ENCODE measurements at places on chromosomes 5 and 9.
A peak's percentile ranks its signal among the peaks of the same experiment; 100 is the strongest.

- DNase-seq = no peak
These were observed 9.7 kb upstream of the C9orf152 start for GRCh38 chr9:110217656-110218099.

DNA sequence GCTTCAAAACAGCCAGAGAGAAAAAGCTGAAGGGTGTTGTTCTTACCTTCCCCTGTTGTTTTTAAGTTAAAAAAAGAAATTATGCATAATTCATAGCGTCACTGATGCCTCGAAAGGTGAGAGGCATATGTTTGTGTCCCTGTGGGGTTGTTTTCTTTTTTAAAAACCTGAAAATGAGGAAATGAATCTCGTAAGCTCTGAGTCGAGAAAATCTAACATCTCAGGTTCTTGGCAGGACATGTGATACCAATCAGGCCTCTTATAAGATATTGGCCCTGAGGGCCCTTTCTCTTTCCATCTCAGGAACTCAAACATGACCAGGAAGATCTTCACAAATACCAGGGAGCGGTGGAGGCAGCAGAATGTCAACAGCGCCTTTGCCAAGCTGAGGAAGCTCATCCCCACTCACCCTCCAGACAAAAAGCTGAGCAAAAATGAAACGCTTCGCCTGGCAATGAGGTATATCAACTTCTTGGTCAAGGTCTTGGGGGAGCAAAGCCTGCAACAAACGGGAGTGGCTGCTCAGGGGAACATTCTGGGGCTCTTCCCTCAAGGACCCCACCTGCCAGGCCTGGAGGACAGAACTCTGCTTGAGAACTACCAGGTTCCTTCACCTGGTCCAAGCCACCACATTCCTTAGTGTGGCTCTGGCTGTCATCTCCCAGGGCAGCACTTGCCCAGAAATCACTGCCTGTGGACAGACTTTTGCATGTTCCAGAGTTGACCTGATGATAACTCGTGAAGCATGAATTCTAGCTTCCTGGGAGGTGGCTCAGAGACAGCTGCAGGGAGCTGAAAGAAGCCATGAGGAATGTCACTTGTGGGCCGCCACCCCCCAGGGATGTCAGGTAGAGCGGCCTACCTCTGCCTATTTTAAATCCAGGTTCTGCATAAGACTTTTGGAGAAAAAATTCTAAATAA, at the start of gene TAL2:
TAL2 (plus strand) TSS at position 274 of the 921 bp plus-strand sequence; CDS start at position 314, 40 bp downstream.
- DNase-seq = no peak

GRCh38 chr5:79517601-79518000, 3.7 kb upstream of the HOMER1 start:
- no peak for DNase-seq

DNA sequence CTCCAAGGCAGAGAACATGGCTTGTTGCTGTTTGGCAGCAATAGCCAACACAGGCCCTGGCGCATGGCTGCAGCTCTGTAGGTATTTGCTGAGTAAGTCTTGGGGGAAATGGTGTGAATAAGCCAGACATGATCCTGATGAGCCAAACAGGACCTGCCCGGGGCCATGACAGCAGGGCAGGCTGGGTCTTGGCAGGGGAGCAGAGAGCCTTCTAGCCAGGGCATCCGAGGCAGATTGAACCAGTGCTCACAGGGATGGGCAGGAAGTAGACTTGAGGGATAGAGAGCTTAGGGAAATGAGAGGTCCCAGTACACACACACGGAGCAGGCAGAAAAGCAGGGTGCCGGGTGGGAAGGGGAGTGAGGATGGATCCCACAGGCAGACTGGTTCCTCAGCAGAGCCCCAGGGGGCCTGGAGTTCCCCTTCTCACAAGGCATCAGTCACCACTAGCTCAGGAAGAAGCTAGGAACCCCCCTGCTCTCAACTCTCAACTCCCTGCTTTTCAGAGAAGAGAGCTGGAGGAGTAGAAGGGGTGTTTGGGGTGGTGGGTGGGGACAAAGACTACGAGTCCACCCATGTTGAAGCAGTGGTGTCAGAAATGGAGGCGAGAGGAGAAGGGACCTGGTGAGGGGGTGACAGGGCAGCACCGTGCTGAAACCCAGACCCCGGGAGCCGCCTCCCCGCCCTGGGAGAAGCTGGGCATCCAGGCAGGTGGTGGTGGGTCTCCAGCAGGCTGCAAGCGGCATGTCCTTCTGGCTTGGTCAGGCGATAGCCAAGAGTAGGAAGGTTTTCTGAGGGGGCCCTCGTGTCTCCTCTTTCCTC, 111.1 kb downstream of the RGS3 start:
- DNase-seq = no peak

- DNase-seq = no peak
These were observed 67.2 kb downstream of the PSD2 start for GRCh38 chr5:139862803-139863202.

DNA sequence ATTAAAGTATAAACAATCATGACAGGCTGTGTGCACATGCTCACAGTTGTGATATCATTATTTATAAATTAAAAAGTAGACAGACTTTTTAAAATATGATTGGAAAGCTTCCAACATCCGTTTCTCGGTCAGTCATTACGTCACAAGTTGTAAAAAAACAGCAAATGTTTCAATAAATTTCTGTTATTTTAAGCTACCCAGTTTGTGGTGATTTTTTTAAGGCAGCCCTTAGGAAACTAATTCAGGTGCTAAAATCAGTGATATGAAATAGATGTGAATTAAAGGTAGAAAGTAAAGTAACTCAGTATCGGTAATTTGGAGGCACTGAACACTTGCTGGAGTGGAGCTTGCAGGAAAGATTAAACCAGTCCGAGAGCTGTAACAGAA, 1.2 kb downstream of the CCNH start:
- DNase-seq = no peak

- DNase-seq = no peak
These were observed 11.1 kb upstream of the PAIP1 start for GRCh38 chr5:43567967-43568366.

DNA sequence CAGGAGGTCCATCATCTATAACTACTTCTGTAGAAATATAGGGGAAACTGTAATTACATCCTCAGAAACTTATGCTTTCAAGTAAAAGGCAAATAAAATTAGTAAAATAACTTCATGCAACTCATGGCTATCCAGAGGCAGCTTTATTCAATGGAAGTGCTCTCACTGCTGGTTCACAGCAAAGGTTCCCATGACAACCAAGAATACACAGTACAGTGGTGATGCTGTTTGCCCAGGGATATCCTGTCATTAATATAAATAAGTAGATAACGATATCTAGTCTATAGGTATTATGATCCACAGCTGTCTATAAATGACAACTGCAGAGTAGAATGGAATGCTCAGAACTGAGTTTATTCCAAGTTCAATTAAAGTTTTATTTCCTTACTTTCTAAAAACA, 390.3 kb downstream of the PDE4D start:
- DNase-seq = no peak

DNA sequence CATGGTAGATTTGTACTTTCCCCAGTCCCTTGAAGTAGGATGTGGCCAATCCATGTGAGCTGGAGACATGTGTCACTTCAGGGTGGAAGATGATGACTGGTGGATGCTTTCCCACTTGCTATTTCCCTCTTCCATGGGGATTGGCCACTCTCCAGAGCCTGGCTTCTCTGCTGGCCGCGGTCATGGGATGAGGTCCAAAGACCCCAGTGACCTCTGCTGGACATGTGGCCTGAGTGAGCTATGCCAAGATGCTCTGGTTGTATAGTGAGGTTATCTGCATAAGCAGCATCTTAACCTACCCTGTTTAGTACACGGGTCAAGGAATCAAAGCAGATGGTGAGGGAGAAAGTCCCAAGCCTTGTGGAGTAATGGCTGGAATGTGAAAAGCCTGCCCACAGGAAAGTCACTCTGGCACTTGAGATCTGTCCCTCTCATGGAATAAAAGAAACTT, 47.1 kb downstream of the SH3PXD2B start:
- DNase-seq = peak; percentile 34

- no peak for DNase-seq
These were observed 35.9 kb upstream of the HRH2 start for GRCh38 chr5:175621971-175622370.

GRCh38 chr9:37449862-37450632, 15.2 kb downstream of the ZBTB5 start:
- peak; percentile 63 for DNase-seq

DNA sequence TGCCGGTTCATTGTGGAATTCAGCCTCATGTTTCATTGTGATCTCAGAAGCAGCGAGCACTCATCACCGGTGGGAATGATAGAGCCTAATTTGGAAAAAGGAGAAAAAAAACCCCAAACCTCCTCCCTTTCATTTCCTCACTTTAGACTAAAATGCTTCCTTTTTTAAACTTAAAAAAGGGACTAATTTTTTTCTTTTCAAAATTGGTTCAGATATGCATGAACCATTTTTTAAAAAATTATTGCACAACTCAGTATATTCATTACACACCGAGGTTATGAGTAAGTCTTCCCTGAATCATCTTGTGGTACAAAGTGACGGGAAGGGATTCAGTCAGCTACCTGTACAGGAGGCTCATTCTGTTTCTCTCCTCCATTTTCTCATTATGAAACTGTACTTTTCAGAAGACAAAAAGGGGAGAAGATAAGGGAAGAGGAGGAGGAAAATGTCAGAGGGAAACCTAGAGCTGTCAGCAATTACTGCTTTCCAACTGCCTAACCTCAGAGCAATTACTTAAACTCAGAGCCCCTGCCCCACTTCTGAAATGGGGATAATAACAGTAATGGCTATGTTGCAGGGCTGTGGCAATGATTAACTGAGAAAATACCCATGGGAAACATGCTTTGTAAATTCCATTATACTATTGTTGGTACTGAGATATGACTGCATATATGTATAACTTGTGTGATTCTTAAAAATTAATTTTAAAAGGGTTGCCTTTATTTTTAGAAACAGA, 24.0 kb downstream of the GALNT10 start:
- DNase-seq = no peak

DNA sequence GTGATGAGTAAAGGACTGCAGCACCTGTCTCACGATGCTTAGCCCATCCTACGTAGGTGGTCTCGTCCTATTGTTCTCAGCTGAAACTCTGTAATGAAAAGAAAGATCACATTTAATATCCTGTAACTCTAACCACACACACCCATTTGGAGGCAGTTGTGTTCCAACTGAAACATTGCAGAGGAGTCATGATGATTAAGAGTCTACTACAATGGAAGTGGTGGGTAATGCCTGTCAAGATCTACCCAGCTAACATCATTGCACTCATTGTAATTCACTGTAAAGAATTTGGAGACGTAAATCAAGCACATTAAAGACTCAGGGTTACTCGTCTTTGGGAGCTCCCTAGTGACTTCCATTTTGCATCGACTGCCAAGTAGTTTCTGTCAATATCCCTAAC, 106.0 kb upstream of the PTPN3 start:
- no peak for DNase-seq

- no peak for DNase-seq
These were observed 399.0 kb downstream of the MED10 start for GRCh38 chr5:5979377-5979760.

DNA sequence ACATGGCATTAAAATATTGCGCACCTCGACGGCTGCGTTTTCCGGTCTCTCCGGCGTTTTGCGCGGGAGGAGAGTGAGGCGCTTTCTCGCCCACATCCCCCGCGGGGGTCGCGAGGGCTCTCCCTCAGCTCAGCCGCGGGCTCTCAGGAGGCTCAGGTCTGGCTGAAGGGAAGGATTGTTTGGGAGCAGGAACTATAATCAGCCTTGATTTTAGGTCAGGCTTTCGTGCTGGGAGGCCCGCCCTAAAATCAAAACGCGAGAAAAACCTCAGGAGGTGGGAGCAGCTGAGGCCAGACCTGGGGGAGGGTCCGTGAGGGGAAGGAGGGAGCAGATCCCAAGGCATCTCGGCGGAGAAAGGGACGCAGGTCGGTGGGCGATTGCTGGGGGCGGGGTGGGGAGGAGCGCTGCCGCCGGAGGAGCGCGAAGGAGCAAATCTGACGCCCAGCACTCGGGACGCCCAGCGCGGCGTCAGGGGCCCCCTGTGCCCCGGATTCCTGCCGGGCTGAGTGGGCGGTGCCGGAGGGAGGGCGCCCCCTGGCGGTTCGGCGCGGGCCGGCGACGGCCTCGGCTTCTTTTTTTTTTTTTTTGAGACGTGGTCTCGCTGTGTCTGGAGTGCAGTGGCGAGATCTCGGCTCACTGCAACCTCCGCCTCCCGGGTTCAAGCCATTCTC, 18.7 kb upstream of the RNF130 start:
- peak; percentile 38 for DNase-seq

GRCh38 chr5:141431286-141431685, 979 bp downstream of the PCDHGA12 start:
- DNase-seq = no peak

DNA sequence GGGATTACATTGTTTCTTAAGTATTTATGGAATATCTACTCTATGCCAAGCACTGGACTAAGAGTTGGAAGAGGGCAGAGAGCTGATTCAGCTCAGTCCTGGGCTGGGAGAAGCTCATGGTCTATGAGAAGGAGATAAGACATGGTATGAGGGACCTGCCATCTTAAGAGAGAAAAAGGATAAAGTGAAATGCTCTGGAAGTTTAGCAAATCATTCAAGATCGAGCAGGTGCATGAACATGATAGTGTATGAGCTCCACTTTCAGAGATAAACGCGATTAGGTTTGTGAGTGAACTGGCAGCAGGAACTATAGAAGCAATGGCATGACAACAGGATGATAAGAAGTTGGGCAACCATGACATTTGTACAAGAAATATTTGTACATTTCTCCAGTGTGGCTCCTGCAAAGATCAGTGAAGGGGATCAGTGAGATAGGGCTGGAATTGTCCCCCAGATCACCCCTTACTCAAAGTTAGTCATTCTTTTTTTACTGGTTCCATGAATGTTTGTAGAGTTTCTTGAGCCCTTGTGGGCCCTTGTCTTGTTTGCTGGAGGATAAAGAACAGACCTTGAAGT, 26.6 kb upstream of the CCDC180 start:
- DNase-seq = no peak

DNA sequence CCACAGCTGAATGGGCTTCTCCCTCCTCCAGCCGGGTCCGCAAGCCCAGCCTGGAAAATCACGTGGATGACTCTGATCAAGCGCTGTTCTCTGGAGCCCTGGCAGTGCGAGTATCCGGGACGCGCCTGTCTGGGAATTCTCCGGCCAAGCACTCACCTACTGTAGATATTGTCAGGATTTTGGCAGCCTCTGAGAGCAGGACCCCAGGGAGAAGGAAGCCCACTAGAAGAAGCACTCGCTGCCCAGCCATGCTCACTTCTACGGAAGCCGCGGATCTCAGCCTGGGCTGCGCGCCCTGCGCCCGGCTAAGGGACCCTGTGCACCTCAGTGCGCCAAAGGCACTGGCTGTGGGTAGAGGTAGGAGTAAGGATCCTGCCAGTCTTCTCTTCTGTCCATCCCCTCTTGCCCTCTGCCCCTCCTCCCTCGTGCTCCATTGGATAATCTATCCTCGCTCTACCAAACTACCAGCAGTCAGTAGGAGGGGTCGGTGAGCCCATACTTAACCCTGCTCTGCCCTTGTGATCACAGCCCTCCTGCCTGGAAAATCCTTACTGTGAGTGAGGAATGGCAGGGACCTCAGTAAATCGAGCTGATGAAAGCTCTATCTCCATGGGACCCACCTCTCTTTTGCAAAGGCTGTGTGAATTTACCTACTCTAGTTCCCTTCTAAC, at the start of gene UGT3A2:
UGT3A2 (minus strand) TSS at position 343 of the 671 bp plus-strand sequence; CDS start at position 250, 93 bp downstream.
- no peak for DNase-seq
